ENCODE measurements at places on chromosomes 13 and 19. TPM values are rescaled to one million over a fixed set of nuclear protein-coding genes. Genes with fewer than 3 reads are reported as not detected.

- H3K4me1 ChIP-seq = no peaks in the 10 kb centered on the region
- no peak overlapping the region for H3K27ac ChIP-seq
- no peak for DNase-seq
- H3K27me3 ChIP-seq = no peaks in the 10 kb centered on the region
- no peaks in the 10 kb centered on the region for H3K36me3 ChIP-seq
Observed at GRCh38 chr13:109208522-109208921, 577.9 kb downstream of the IRS2 start.

DNA sequence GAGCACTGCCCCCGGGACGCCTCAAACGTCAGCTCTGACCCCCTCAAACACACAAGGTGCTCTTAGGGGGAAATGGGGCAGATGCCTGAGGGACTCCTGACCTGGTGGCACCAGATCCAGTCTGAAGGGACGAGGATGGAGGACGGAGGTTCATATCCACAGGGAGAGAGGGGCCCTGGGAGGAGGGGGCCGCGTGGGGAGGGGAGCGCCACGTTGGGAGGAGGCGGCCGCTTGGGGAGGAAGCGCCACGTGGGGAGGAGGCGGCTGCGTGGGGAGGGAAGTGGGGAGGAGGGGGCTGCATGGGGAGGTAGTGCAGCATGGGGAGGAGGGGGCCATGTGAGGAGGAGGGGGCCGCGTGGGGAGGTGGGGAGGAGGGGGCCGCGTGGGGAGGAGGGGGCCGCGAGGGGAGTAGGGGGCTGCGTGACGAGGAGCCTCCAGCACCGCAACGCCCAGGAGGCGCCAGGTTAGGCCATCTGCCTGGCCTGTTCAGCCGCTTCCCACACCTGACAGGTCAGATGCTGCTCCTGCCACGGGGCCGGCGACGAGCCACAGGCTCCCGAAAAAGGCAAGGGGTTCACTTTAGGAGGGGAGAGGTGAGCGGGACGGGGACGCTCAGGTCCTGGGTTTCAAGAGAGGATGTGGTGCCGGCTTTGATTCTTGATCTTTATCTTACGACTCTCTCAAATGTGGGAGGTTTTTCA lies 36.7 kb upstream of the C13orf46 start:
- no peak overlapping the region for H3K4me3 ChIP-seq
- H3K36me3 ChIP-seq = no peaks in the 10 kb centered on the region
- no peak overlapping the region for H3K27ac ChIP-seq
- no peaks in the 10 kb centered on the region for H3K4me1 ChIP-seq
- no peaks in the 10 kb centered on the region for H3K27me3 ChIP-seq

DNA sequence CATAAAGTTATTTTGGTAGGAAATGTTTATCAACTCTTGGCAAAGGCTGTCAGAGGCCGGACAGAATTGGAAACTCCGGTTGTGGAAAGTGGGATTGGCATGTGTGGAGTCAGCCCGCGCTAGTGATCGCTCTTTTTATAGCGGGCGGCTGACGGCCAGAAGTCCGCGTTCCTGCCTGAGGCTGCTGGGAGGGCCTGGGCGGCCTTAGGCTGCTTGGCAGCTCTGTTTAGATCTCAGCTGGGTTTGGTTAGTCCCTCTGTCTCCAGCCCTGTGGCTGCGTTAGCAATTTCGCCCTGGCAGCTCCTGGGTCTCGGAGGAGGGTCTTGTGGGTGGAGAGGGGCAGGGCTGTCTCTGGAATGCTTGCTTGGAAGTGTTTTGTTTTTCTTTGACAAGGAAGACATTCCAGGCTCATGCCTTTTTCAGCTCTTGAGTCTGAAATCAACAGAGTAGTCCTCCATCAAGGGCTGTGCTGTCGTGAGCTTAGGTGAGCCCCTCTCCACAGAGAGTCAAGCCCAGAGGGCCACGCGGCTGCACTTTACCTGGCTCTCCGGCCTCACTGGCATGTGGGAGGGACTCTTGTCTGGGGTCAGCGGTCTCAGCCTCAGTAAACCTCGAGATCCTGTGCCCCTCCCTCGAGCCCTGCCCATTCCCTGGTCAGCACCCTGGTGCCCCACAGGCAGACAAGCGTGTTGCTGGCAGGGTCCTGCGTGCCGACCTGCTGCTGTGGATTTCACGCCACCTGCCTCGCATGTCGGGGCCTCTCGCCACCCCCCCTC lies 22.5 kb downstream of the DOT1L start:
- no peak overlapping the region for H3K27ac ChIP-seq
- H3K4me1 ChIP-seq = no peaks in the 10 kb centered on the region
- no peak for DNase-seq
- H3K4me3 ChIP-seq = no peak overlapping the region
- no peaks in the 10 kb centered on the region for H3K27me3 ChIP-seq

The MATK gene
- 3.5 TPM for total RNA-seq

The NLRP4 gene
- not detected for total RNA-seq

The NECTIN2 gene
- 83.6 TPM for total RNA-seq
